Activated T-cell treated with anti-CD3 and anti-CD28 coated beads, Interleukin-2, amount 50 U/mL, for 1 hour (primary cell): ENCODE measurements at places on chromosomes 2 and 18.
A peak's percentile ranks its signal among the peaks of the same experiment; 100 is the strongest.

DNA sequence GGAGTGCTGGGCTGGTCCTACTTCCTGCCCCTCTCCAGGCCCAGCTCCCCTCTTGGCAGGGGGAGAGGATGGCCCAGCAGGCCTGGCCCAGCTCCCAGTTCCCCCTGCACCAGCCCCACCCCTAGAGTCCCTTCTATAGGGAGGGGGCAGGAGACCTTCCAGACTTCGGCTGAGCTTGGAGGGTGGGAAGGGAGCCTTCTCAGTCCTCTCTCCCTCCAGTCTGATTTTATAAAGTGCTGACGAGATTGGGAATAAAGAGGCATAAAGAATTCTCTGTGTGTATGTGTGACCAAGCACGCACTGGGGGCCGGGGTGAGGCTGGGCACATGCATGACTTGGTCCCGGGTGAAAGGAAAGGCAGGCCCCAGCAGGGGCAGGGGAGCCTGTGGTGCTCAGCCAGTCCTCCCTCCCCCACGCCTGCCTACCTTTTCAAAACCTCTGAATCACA, 5.1 kb downstream of the CHPF start:
- DNase-seq = no peak

DNA sequence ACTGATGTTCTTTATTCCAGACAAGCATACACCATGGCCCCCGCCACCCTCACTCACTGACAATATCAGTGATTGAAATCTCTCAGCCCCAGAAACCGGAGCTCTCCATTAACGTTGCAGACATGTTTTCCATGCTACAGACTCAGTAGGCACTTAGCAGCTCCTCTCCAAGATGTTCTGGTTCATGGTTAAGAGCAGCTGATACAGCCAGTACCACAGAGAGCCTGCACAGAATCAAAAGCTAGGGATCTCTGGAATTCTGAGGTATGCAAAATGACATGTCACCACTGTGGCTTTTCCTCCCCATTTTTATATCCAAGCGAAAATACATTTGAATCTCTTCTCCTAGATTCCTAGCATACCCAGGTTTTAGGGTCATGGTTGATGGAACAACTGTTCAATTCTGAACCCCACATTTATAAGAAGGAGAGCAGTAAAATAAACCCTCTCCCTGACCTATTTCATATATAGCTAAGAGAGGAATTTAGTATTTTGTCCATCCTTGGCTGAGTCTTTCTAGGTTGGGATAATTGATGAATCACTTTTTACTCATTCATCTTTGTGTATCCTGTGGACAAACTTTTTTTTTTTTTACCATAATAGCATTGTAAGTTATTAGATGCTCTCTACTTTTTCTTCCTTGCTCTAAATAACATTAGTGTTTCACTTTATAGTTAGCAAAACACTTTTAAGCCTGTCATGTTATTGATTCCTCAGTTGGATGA, 488.4 kb upstream of the PIK3C3 start:
- DNase-seq = no peak

DNA sequence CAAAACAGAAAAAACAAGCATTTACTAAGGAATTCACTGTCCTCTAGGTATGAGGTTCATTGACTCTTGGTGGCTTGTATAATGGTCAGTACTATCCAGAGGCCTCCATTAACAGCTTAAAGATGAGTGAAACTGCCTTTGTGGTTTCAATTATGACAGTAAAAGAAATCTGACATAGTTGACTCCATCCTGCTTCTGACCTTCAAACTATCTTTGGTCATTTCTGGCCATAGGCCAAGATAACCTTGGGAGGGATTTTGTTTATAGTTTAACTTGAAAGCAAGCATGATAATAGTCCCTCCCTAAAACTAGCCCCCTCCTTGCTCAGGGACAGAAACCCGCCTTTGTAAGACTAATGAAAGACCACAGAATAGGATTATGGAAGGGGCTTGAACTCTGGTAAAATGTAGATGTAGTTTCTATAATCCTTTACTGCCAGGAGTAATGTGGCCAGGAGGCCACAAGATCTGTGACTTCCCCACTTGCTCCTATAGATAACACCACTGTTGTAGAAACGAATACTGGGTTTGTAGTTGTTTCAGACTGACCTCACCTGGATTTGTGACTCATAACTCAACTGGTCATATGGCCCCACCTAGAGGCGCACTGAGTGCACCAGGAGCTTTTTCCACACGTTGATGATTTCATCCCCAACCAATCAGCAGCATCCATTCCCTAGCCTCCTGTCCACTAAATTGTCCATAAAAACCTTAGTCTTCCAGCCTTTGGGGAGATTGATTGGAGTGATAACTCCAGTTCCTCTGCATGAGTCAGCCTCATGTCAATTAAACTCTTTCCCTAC, 8.6 kb upstream of the PLEKHM3 start:
- DNase-seq = peak; percentile 28

- no peak for DNase-seq
Observed at GRCh38 chr2:181646415-181646987, 10.4 kb downstream of the CERKL start.

DNA sequence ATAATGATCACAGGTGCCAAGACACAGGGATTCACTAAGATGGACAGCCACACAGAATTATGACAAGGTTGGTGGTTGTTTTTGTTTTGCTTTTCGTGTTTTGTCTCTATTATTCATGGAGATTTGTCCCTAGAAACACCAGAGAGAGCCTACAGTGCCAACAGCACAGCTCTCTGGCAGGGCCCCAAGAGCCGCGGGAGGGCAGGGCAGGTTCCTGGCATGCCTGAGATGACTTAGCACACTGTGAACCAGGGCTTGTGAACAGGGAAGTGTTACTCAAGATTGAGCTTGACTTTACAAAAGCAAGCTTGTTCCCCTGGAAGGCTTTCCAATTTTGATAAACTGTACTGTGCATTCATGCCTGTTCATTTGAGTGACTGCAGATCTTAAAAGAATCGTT, 437.4 kb upstream of the SALL3 start:
- no peak for DNase-seq

- DNase-seq = no peak
Observed at GRCh38 chr2:173204316-173204715, 128.7 kb downstream of the MAP3K20 start.

GRCh38 chr2:169928463-169928864, 101.2 kb downstream of the UBR3 start:
- no peak for DNase-seq

- DNase-seq = no peak
Observed at GRCh38 chr18:31977270-31977872, 34.4 kb upstream of the TRAPPC8 start.

DNA sequence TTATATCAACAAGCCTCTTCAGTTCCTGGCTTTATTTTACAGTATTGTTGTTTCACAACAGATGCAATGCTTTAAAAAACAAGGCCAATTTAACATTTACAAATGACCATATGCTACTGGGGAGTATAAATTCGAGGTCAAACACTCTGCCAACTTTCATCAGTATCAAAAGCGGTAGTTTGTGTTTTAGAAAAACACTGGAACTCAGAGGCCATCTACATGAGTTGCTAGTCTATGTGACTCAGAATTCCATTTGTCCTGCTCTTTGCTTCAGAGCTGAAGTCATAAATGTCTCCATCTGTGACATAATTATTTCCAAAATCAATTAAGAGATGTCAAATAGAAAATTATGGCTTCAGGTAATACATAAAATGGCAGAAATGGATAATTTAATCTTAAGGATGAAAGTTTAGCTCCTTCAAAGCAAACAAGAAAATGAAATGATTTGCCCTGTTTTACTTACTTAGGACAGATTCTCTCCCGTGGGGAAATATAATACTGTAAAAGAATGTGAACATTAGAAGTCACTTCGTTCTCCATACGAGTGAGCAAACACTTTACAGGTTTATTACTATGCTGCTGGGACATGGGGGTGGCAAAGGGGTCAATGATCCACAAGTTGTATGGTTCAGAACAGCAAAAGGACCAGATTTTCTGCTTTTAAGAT, 3.7 kb downstream of the MEX3C start:
- DNase-seq = no peak

DNA sequence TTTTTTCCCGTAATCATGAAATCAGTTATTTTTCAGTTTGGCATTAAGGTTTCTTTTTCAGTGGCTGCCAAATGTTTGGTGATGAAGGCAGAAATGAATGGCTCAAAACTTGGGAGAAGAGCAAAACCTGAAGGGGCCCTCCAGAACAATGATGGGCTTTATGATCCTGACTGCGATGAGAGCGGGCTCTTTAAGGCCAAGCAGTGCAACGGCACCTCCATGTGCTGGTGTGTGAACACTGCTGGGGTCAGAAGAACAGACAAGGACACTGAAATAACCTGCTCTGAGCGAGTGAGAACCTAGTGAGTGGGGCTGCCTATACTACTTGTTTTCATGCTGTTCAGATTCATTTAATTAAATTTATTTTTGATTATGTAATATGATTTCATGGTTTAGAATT, 29.2 kb upstream of the MSH2 start:
- no peak for DNase-seq

GRCh38 chr2:158502974-158503373, 46.2 kb downstream of the PKP4 start:
- DNase-seq = no peak

DNA sequence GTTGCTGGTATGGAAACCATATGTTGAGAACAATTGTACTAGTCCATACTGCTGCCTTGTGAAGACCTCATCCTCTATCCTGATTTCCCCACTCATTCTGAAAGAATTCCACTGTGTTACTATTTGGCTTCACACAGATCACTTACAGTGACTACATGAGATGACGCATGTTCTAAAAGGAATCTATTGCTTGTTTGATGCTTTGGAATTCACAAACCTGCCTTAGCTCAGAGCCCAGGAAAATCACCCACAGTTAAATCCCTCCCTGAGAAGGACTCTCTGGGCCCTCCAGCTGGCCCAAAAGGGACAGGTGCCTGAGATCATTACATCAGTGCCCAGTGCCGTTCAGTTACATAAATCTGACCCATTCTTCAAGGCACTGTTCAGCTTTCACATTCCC, 45.3 kb downstream of the KLHL29 start:
- DNase-seq = no peak

DNA sequence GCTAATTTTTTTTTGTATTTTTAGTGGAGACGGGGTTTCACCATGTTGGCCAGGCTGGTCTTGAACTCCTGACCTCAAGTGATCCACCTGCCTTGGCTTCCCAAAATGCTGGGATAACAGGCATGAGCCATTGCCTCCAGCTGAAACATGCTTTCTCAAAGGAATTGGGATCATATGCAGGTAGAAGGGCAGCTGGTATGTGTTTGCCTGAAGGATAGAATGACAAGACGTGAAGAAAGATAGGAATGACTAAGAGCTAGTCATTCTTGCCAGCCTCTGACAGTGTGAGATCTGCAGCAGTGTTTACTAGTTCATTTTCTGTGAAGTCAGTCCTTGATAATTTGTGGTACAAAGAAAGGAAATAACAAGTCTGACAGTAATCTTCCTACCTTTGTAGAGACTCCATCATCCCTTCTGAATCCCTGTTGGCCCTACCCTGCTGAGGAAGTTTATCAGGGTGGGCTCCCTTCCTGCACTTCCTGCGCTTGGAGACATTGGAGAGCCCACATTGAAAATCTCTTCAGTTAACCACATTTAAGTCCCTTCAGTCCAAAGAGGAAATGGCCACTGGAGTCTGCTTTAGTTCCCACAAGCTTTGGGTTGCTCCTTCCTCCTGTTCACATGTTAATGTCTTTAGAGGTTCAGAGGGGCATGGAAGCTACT, 14.7 kb downstream of the CFLAR start:
- peak; percentile 65 for DNase-seq

- no peak for DNase-seq
Observed at GRCh38 chr18:48017635-48018034, 87.2 kb upstream of the SMAD2 start.

DNA sequence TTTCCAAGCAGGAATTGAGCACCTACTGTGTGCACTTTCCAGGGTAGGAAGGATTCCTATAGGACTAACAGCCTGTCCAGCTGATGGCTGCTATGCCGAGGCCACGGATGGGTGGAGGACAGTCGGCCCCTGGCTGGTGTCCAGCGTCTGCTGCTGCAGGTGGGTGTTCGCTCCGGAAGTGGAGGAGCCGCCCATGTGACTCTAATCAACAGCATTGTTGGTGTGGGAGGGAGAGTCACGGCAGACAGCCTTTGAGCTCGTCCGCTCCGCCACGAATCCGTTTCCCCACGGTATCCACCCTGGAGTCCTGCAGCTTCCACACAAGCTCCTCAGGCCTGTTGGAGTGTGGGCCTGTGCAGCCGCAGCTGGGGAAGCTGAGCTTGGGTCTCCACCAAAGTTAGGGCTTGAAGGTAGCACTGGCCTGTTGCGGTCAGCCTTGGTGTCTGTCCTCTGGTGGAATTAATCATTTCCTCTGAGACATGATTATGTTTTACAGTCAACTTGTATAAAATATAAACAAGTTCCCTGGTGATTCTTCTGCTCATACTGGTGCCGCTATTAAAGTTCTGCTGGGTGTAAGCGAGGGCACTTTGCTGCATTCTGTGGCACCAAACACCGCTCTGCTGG, 185.9 kb upstream of the TPO start:
- DNase-seq = no peak

GRCh38 chr2:77161009-77161408, 361.2 kb downstream of the LRRTM4 start:
- no peak for DNase-seq

DNA sequence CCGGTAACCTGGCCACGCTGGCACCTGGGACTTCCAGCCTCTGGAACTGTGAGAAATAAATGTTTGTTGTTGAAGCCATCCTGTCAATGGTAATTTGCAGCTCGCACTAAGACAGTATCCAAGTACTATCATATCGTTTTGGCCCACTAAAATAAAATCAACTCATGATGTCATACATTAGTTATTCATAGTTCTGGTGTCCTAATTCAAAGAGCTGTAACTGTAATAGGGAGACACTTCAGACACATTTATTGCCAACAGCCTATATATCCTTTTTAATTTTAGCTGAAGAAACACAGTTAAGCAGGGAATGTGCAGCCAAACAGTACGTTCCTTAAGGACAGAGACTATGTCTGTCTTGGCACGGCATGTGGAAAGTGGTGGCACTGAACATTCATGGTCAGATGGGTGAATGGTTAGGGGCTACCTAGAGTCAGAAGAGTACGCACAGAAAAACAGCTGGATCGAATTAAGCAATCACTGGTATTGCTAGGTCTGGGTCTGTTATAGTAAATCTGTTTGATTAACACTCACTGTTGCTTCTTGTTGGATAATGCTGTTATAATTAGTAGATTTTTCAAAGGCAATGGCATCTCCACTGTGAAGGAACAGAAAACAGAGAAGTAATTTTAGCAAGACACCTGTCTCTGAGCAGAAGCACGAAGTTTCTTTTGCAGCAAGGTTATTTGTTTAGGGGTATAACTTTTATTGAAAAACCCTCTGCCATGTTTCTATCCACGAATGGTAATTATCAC, 41.3 kb upstream of the CREG2 start:
- no peak for DNase-seq

- DNase-seq = no peak
Observed at GRCh38 chr2:128593879-128594650, 275.4 kb upstream of the HS6ST1 start.

GRCh38 chr2:126534478-126534877, 121.5 kb upstream of the GYPC start:
- no peak for DNase-seq

GRCh38 chr18:7953095-7953958, 386.2 kb downstream of the PTPRM start:
- DNase-seq = no peak

DNA sequence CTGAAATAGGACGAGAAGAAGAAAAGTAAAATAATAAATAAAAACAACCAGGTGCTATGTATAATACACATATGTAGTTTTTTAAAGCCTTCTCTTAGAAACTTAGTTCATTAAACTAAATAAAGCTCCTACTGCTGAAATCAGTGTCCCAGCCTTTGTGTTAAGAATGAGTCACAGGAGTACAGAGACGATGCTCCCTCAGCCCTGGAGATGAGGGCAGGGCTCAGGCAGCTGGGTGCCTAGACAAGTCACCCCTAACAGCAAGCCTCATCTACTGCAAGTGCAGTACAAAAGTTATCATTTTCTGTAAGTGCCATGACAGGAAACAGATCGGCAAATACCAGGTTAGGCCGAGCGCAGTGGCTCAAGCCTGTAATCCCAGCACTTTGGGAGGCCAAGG, 18.2 kb downstream of the KIDINS220 start:
- no peak for DNase-seq
